Effector memory CD4-positive, alpha-beta T cell (primary cell): ENCODE measurements at places on chromosomes 2 and 18.

- H3K27me3 ChIP-seq: no peaks in the 10 kb centered on the region
- no peak overlapping the region for H3K4me3 ChIP-seq
- DNase-seq: no peak
- no peak overlapping the region for H3K27ac ChIP-seq
- no peaks in the 10 kb centered on the region for H3K4me1 ChIP-seq
These were observed 43.9 kb downstream of the TOGARAM2 start for GRCh38 chr2:29024882-29025430.

DNA sequence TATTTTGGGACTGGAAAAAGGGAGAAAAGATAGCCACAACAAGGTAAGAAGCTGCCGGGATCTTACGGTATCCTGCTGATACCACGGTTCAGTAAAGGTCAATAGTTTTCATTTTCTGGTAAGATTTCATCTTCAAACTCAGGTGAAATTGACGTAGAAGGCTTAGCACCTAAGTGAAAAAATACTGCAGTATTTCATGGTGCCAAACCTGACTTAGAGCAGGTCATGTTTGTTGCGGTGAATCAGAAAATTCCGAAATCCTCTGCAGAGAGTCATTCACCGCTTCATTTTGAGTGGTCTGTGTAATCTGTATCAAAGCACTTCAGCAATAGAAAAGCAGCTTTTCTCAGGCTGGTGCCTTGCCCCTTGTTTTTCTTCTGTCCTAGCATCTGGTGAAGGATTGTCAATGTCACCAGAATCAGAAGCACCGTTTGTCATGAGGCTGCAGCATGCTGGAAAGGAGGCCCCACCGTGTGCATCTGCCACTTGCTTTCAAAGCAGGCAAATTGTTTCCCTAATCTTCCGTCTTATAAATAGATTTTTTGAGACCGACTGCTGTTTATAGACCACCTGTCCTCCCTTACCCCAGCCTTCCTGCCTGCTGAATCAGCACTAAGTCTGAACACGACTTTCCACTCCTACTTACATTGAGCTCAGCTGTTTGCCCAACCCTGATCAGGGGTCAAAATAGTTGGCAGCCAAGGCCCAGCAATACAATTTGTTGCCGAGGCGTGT lies 156.3 kb downstream of the EML6 start:
- H3K36me3 ChIP-seq: no peaks in the 10 kb centered on the region
- DNase-seq: no peak
- H3K4me1 ChIP-seq: no peaks in the 10 kb centered on the region
- H3K27ac ChIP-seq: no peak overlapping the region

GRCh38 chr18:63271881-63272299 lies 47.7 kb downstream of the BCL2 start:
- no peak overlapping the region for H3K4me3 ChIP-seq
- H3K27me3 ChIP-seq: no peaks in the 10 kb centered on the region

- no peak for DNase-seq
- no peaks in the 10 kb centered on the region for H3K36me3 ChIP-seq
- H3K27me3 ChIP-seq: no peaks in the 10 kb centered on the region
- no peak overlapping the region for H3K27ac ChIP-seq
These were observed 38.9 kb downstream of the INO80C start for GRCh38 chr18:35458677-35459441.

DNA sequence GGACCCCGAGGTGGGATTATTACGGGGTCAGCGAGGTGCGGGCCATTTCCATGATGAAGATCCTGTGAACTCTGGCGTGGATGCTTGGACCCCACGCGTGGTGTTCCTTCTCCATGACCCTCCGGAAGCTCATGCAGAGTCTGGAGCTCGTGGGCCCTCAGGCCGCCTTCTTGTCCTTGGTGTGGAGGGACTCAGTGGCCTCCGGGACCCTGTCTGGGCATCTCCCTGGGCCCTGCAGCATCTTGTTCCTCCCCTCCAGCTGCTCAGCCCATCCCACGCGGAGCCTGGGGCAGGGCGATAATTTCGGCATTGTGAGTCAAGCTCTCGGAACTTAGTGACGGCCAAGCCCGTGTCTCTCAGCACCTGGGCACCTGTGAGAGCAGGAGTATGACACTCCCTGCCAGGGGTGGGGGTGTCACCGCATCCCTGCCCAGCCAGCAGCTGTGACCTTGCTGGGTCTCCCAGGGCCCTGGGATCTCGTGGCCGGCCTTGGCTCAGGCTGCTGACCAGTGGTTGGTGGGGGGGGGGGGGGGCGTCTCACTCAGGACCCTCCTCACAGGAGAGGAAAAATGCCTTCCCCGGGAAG lies 24.6 kb downstream of the RTP5 start:
- H3K27me3 ChIP-seq: no peaks in the 10 kb centered on the region
- DNase-seq: no peak
- H3K36me3 ChIP-seq: peaks cover 3% of the 10 kb centered on the region
- H3K4me3 ChIP-seq: no peak overlapping the region

DNA sequence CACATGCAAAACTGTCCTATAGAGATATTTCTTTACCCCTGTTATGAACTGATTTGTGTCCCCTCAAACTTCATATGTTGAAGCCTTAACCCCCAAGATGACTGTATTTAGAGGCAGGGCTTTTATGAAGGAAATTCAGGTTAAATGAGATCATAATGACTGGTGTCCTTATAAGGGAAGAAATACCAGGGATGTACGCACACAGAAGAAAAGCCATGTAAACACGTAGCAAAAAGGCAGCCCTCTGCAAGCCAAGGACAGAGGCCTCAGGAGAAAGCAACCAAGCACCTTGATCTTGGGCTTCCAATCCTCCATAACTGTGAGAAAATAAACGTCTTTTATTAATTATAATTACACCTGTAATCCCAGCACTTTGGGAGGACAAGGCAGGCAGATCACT lies 101.3 kb upstream of the NDUFV2 start:
- no peak overlapping the region for H3K27ac ChIP-seq
- no peak overlapping the region for H3K4me3 ChIP-seq
- DNase-seq: no peak
- H3K36me3 ChIP-seq: no peaks in the 10 kb centered on the region
- H3K4me1 ChIP-seq: no peaks in the 10 kb centered on the region
- peaks cover 8% of the 10 kb centered on the region for H3K27me3 ChIP-seq

DNA sequence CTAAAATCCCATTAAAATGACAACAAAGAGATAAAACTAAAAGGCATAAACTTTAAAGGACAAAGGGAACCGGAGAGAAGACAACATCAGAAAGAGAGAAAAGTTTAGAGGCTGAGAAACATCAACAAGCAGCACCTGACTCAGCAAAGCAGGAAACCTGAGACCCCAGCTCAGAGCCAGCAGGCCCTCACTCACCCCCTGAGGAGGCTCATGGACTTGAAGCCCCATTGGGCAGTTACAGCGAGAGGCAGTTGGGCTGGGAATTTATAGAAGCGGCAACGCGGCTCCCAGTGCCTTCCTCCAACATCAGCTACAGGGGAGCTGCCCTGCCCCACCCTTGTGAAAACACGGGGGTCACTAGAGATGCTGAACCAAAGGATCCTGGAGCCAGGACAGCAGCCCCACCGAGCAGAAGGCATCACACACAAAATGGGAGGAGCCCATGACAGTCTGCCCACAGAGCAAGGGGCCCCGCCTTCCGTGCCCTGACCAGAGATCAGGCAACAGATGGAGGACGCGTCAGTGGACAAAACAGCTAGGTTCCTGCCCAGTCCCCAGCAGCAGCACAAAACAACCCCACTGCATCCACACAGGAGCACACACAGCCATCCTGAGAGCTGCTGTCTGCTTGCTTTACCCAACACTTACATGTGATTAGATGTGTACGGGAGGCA lies 52.7 kb downstream of the CMPK2 start:
- no peak for DNase-seq
- H3K36me3 ChIP-seq: no peaks in the 10 kb centered on the region
- no peaks in the 10 kb centered on the region for H3K4me1 ChIP-seq
- no peak overlapping the region for H3K4me3 ChIP-seq
- H3K27ac ChIP-seq: no peak overlapping the region

- DNase-seq: no peak
- H3K27me3 ChIP-seq: no peaks in the 10 kb centered on the region
- peak overlapping the region; percentile 60 for H3K4me3 ChIP-seq
- H3K27ac ChIP-seq: peak overlapping the region; percentile 52
- H3K4me1 ChIP-seq: peaks cover 12% of the 10 kb centered on the region
These were observed 996 bp downstream of the TGFBRAP1 start for GRCh38 chr2:105328281-105329196.

DNA sequence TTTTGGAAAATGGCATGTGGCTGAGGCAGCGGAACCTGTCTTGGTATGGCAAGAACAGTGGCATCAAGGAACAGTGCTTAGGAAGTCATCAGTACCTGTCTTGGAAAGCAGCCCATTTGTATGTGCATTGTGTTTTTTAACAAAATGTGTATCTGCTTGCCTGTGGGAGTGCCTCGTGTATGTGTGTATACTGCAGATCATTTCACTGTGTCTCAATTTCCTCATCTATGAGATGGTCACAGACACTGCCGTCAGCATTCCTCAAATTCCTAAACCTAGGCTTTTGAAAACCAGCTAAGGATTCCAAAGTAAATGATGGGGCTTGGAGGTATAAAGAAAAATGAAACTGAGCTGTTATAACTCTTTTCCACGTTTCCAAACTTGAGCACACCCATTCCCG lies 441.3 kb downstream of the RND3 start:
- no peaks in the 10 kb centered on the region for H3K27me3 ChIP-seq
- no peak for DNase-seq
- H3K27ac ChIP-seq: no peak overlapping the region
- H3K4me3 ChIP-seq: no peak overlapping the region

DNA sequence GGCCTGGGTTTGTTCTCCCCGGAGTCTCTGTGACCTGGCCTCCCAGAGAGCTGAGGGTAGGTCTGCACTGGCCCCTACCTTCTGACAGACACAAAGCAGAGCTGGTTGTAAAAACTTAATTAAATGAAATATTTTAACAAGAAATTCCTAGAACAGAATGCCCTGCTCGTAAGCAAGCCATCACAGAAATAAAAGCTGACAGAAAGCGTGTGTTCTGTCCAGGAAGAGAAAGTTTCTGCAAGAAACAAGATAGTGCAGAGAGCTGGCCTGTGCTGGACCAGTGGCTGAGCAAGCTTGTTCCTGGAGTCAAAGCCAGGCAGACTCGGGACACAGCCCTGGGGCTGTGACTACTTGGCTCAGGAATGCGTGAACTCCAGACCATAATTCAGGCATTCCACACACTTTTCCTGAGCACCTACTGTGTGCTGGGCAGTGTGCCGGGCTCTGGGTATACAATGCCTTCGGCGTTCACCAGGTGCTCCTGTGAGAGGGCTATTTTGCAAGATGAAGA lies 51.6 kb downstream of the APOB start:
- no peak for DNase-seq
- H3K4me1 ChIP-seq: no peaks in the 10 kb centered on the region
- H3K36me3 ChIP-seq: no peaks in the 10 kb centered on the region
- no peak overlapping the region for H3K4me3 ChIP-seq

DNA sequence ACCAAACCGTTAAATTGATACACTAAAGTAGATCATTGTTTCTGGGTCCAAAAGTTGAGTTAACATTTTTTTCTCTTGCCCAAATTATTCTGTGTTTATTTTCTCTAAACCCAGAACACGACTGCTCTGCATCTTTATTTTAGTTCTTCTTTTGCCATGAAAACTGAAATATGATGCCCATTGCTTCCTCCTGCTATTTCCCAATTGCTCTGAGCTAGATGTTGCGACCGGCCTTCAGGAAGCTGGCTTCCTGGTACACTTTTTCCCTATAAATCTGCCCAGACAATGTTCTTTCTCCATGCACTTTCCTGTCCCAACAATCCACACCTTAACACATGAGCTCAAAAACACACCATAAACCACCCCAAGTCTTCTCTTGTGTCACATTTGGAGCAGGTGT lies 501.4 kb downstream of the FBXO15 start:
- DNase-seq: no peak
- no peaks in the 10 kb centered on the region for H3K4me1 ChIP-seq
- H3K27ac ChIP-seq: no peak overlapping the region
- H3K27me3 ChIP-seq: no peaks in the 10 kb centered on the region

- H3K36me3 ChIP-seq: peaks cover 25% of the 10 kb centered on the region
- DNase-seq: no peak
- H3K4me1 ChIP-seq: no peaks in the 10 kb centered on the region
- H3K4me3 ChIP-seq: no peak overlapping the region
These were observed 181.8 kb downstream of the EIPR1 start for GRCh38 chr2:3195641-3196476.

- H3K36me3 ChIP-seq: no peaks in the 10 kb centered on the region
- DNase-seq: no peak
- H3K27me3 ChIP-seq: no peaks in the 10 kb centered on the region
- no peaks in the 10 kb centered on the region for H3K4me1 ChIP-seq
- no peak overlapping the region for H3K27ac ChIP-seq
- H3K4me3 ChIP-seq: no peak overlapping the region
These were observed 866.6 kb downstream of the CPS1 start for GRCh38 chr2:211423018-211423417.

DNA sequence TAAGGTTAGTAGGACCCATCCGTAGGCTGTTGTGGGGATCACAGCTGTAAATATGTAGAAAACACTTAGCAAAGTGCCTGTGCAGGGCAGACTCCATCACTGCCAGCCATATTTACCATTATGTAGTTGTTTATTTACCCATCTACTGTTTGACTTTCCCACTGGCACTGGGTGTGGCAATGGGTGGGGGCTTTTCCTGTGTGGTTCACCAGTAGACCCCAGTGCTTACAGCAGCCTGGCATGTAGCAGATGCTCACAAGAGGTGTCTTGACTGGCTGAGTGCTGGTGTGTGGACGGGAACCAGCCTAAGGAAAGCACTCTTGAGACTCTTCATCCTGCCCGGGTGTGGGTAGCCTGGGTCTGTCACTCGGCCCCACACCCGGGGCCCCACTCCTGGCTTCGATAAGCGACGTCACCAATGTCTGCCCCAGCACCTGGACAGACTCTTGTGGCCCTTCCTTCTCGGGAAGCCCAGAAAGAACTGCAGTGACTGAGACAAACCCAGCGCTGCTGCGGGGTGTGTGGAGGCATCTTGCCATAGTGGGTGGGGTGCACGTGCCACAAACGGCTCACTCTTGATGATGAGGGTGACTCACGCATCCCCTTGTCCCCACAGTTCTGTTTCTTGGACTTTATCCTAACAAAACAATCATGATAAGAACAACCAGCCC lies 78.3 kb downstream of the HDAC4 start:
- no peaks in the 10 kb centered on the region for H3K27me3 ChIP-seq
- peaks cover 43% of the 10 kb centered on the region for H3K4me1 ChIP-seq
- no peak for DNase-seq
- no peak overlapping the region for H3K4me3 ChIP-seq

GRCh38 chr2:38498045-38498481 lies 104.7 kb downstream of the HNRNPLL start:
- H3K27me3 ChIP-seq: no peaks in the 10 kb centered on the region
- H3K36me3 ChIP-seq: no peaks in the 10 kb centered on the region
- no peak overlapping the region for H3K27ac ChIP-seq
- H3K4me1 ChIP-seq: no peaks in the 10 kb centered on the region

- H3K27ac ChIP-seq: no peak overlapping the region
- no peaks in the 10 kb centered on the region for H3K36me3 ChIP-seq
- H3K4me1 ChIP-seq: no peaks in the 10 kb centered on the region
These were observed 135.1 kb upstream of the GPC1 start for GRCh38 chr2:240300261-240300821.

DNA sequence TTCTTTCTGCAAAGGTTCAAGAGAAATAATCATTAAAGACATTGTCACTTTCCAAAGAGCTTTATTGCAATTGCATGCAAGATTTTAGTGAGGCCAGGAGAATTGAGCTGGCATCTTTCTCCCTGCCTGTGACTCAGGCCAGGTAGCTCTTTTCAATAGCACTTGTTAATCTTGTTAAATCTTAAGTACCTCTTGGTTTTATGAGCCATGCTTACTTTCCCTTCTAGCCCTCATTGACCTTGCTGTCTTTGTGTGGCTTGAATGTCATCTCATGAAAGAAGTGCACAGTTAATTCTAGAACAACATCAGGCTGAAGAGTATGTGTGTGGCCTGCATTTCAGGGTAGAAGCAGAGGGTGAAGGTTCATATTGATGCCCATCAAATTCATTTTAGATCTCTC lies 14.8 kb upstream of the LGALSL start:
- no peak for DNase-seq
- no peak overlapping the region for H3K4me3 ChIP-seq
- H3K36me3 ChIP-seq: no peaks in the 10 kb centered on the region
- no peaks in the 10 kb centered on the region for H3K4me1 ChIP-seq
